Activated naive CD4-positive, alpha-beta T cell treated with anti-CD3 and anti-CD28 coated beads for 36 hours (primary cell): ENCODE measurements at places on chromosomes 5 and 9. TPM values are rescaled to one million over a fixed set of nuclear protein-coding genes. Genes with fewer than 3 reads are reported as not detected.

The LMBRD2 gene
- 7.6 TPM for total RNA-seq

- no peaks in the 10 kb centered on the region for H3K27me3 ChIP-seq
- DNase-seq, result peak; percentile 65
- peaks cover 7% of the 10 kb centered on the region for H3K4me1 ChIP-seq
- H3K4me3 ChIP-seq, result peak overlapping the region; percentile 72
- H3K27ac ChIP-seq, result no peak overlapping the region
These were observed 33.2 kb downstream of the GRIN3A start for GRCh38 chr9:101705135-101705661.

The ORM2 gene
- total RNA-seq, result not detected

The POMT1 gene
- 28.7 TPM for total RNA-seq

The OBP2B gene
- total RNA-seq, result not detected

The PCDHB9 gene
- not detected for total RNA-seq

DNA sequence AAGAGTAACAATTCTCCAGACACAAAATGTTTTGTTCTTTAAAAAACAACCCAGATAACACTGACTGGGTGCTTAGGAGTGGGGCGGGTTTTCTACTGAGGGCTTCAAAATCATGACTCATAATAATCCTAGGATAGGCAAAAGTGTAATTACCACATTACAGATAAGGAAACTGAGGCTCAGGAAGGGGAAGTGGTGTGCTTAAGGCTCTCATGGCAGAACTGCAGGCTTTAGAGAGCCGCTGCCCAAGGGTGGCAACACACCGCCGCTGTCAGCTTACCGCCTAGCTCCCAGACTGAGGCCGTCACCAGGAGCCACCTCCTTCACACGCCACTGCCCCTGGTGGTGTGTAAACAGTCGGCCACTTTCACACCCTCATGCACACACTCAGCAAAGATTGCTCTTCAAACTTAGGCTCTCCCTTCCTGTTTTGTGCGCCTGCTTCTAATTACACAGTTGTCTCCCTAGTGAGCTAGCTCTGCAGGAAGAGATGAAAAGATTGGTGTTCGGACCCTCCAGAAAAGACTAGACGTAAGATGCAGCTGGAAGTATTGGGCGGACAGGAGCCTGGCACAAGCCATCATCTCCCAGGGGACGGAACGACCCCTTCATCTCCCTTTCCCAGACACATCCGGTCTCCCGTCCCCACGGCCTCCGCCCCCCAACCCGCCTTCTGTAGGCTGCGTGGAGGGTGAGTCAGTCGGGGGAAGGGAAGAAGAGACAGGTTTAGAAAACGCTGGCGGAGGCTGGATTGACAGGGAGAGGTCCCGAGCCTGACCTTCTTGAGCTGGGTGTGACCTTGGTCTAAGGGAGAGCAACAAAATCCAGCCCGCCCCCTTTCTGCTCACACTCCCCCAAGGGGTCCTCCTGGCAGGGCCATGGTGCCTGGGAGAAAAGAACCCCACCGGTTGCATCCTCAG, 162.7 kb downstream of the SYK start:
- H3K4me1 ChIP-seq, result peaks cover 9% of the 10 kb centered on the region
- no peak for DNase-seq
- peaks cover 17% of the 10 kb centered on the region for H3K27me3 ChIP-seq

DNA sequence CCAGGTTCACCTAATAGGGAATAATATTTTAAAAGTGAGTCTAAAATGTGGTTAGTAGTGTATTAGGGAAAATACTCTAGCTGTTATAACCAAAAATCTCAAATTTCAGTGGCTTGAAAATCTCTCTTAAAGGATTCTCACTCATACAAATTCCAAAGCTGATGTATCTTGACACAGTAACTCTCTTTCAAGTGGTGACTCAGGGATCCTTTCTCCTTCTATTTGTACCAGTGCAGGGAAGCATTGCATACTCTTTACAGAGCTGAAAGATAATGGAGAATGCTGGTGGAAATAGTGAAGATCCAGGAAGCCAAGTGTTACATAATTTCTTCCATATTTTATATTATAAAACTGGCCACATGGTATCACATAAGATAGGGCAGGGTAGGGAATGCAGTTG, 560.2 kb upstream of the CDH9 start:
- no peaks in the 10 kb centered on the region for H3K4me1 ChIP-seq
- no peak overlapping the region for H3K27ac ChIP-seq
- H3K27me3 ChIP-seq, result no peaks in the 10 kb centered on the region
- no peaks in the 10 kb centered on the region for H3K36me3 ChIP-seq
- DNase-seq, result no peak

GRCh38 chr9:113675475-113675941, 200.6 kb upstream of the ZNF618 start:
- H3K27ac ChIP-seq, result no peak overlapping the region
- H3K27me3 ChIP-seq, result peaks cover 30% of the 10 kb centered on the region
- H3K4me1 ChIP-seq, result no peaks in the 10 kb centered on the region
- DNase-seq, result no peak
- no peak overlapping the region for H3K4me3 ChIP-seq
- H3K36me3 ChIP-seq, result no peaks in the 10 kb centered on the region

GRCh38 chr9:70933321-70933720, 188.1 kb downstream of the TRPM3 start:
- H3K27me3 ChIP-seq, result no peaks in the 10 kb centered on the region
- H3K27ac ChIP-seq, result no peak overlapping the region
- DNase-seq, result no peak
- H3K4me3 ChIP-seq, result no peak overlapping the region
- no peaks in the 10 kb centered on the region for H3K4me1 ChIP-seq
- H3K36me3 ChIP-seq, result no peaks in the 10 kb centered on the region

- peaks cover 39% of the 10 kb centered on the region for H3K4me1 ChIP-seq
- no peak for DNase-seq
- no peaks in the 10 kb centered on the region for H3K27me3 ChIP-seq
These were observed 524 bp downstream of the FUBP3 start for GRCh38 chr9:130579738-130580463.

DNA sequence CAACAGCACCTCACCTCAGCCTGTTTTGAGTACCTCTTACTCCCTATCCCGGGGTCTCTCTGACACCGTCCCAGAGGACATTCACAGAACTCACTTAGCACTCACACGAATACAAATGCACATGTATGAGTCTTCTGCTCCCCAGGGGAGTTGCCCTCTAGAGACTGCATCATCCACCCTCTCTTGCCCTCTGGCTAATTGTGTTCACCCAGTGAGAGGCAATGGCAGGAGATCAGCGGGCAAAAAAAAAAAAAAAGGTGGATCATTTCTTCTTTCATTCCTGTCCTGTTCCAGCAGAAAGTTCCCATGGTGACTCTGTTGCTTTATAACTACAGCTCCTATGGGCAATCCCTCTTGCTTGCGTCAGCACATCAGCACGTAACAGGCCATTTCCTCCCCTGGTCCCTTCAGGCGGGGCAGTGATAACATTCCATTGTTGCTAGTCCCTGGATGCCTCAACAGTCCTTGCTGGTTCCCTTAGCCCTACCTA, 23.5 kb upstream of the SNX2 start:
- no peak overlapping the region for H3K4me3 ChIP-seq
- peaks cover 3% of the 10 kb centered on the region for H3K27me3 ChIP-seq
- peaks cover 6% of the 10 kb centered on the region for H3K4me1 ChIP-seq
- H3K36me3 ChIP-seq, result no peaks in the 10 kb centered on the region
- H3K27ac ChIP-seq, result no peak overlapping the region

DNA sequence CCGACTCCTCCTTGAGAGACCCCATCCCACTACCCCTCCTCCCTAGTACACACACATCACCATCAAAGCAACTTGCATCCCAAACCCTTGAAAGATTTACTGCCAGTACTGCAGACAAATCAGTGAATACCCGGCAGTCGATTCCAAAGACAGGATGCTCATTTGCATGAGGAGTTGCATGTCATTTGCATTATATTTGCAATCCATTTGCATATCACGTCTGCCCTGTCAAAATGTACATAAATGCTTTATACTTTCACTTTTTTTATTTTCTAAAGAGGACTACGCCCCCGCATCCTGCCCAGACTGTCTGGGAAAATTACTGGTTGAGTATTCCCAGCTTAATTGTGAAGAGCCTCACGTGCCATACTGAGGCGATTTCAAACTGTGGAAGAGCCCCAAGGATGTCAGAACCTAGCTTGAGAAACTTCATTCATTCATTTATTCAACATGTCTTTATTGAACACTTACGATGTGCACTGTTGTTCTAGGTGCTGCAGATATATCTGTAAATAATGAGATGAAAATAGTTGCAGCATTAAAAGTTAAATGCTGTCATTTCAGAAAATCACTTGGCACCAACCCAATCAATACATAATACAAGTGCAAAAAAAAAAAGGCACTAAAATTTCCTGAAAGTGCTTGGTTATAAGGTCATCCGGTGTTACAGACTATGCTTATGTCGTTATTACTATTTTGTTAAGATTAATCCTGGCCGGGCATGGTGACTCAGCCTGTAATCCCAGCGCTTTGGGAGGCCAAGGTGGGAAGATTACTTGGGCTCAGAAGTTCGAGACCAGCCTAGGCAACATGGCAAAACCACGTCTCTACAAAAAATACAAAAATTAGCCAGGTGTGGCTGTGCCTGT, 17.2 kb upstream of the SIL1 start:
- peaks cover 1% of the 10 kb centered on the region for H3K4me1 ChIP-seq
- H3K27me3 ChIP-seq, result no peaks in the 10 kb centered on the region
- no peaks in the 10 kb centered on the region for H3K36me3 ChIP-seq
- DNase-seq, result no peak
- no peak overlapping the region for H3K4me3 ChIP-seq

DNA sequence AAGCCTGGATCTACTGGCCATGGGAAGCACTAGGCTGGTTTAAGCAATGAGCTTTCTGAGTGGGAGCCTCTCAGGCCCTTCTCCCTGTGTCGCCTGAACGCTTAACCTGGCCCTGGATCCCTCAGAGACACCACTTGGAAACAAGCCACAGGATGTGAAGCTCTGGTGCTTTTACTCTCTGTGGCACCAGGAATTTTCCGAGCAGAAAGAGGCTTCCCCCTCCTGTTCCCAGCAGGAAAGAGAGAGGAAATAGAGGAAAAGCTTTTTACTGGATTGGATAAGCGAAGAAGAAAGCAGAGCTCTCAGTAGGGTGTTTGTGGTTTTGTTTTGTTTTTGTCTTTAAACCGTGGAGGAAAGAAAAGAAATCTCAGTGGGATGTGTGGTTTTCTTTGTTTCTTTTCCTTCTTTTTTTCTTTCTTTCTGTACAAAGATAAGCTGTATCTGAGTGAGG, 34.5 kb downstream of the COL15A1 start:
- no peak for DNase-seq
- H3K27me3 ChIP-seq, result peaks cover 5% of the 10 kb centered on the region
- H3K36me3 ChIP-seq, result no peaks in the 10 kb centered on the region
- no peaks in the 10 kb centered on the region for H3K4me1 ChIP-seq

DNA sequence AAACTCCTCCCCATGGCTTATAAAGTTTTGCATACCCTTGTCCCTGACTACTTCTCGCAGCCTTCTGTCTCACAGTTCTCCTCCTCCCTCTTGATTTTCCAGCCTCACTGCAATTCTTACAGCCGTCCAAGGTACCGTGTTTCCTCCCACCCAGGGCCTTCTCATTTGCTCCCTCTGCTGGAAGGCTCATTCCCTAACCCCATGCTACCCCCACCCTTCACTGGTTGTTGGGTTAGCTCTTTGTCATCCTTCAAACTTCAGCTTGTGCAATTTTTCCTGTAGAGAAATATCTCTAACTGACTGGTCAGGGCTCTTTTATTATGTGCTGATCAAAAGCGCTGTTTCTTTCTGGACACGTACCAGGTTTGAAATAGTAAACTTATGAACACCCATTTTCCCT, 329.2 kb downstream of the EBF1 start:
- H3K4me1 ChIP-seq, result peaks cover 2% of the 10 kb centered on the region
- no peak overlapping the region for H3K27ac ChIP-seq
- no peaks in the 10 kb centered on the region for H3K36me3 ChIP-seq
- no peaks in the 10 kb centered on the region for H3K27me3 ChIP-seq
- H3K4me3 ChIP-seq, result no peak overlapping the region
- no peak for DNase-seq

DNA sequence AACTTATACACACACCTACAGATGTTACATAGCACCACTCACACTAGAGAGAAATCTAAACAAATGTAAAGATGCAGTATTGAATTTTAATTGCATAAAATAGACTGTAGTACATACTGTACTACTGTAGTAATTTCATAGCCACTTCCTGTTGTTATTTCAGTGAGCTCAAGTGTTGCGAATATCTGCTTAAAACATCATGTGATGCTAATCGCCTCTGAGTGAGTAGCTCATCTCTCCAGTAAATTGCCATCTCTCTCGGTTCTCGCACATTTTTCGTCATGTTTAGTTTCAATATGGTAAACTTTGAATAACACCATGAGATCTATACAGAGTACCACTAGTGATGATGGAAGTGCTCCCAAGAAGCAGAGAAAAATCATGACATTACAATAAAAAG, 22.0 kb upstream of the ARHGEF28 start:
- no peak overlapping the region for H3K4me3 ChIP-seq
- H3K27ac ChIP-seq, result no peak overlapping the region
- H3K4me1 ChIP-seq, result no peaks in the 10 kb centered on the region
- H3K36me3 ChIP-seq, result peaks cover 2% of the 10 kb centered on the region
- H3K27me3 ChIP-seq, result peaks cover 7% of the 10 kb centered on the region
- DNase-seq, result no peak

The CDX1 gene
- not detected for total RNA-seq

DNA sequence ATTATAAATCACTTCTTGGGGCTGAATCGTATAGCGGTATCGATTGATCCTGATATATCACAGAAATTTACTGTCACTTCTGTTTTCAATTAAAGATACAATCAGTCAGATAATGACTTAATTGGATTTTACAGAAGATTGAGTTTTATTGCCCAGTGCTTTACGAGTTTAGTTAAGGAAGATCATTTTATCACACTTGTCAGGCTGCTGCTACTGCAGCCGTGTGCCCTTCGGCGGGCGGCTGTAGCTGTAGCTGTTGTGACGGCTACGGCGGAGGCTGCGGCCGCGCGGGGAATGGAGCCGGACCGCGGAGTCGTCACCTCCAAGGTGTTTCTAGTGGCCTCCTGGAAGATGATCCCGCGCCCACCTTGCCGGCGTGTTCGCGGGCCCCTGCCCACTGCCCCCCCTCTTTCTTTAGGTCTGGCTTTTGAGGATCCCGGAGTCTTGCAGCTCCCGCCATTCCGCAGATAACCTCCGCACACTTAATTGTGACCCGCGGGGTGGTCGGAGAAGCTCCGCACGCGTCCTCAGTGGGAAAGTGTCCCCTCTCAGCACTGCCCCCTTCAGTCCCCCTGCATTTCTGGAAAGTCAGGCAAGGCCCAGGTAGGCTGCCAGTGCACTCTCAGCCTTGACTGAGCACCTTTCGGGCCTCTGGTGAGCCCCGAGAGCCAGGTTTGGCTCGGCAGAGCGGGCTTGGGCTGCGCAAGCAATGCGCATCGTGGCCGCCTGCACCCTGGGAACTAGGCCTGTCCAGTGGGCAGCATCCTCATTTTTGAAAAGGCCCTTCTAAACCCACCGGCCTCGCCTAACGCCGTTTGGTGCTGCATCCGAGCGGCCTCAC, 6.9 kb upstream of the DMRT3 start:
- peaks cover 80% of the 10 kb centered on the region for H3K27me3 ChIP-seq
- no peak overlapping the region for H3K4me3 ChIP-seq
- no peak overlapping the region for H3K27ac ChIP-seq
- DNase-seq, result no peak
- H3K4me1 ChIP-seq, result peaks cover 27% of the 10 kb centered on the region

The SLC36A1 gene
- 2.6 TPM for total RNA-seq
